ENCODE measurements at places on chromosomes 7 and 10.

DNA sequence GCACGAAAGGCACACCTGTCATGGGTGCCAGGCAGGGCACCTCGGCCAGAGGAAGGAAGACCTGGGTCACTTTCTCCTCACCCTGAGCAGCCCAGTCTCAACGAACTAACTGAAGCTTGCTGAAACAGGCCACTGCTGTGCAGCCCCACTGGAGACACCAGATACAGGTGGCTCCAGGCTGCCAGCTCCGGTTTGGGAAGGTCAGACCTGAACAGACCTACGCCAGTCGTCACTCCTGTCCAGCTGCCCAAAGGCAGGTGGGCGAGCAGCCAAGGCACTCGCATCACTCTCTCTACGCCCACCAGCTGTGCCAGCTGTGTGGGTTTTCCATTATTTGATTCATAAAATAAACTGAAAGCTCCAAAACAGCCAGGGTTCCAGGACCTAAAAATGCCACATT, 256.1 kb downstream of the ZMYND11 start:
- no peak for DNase-seq

GRCh38 chr7:98418271-98418635, 17.4 kb upstream of the BAIAP2L1 start:
- no peak for DNase-seq

- peak; percentile 38 for DNase-seq
These were observed 45.1 kb upstream of the LYZL1 start for GRCh38 chr10:29243750-29244149.

DNA sequence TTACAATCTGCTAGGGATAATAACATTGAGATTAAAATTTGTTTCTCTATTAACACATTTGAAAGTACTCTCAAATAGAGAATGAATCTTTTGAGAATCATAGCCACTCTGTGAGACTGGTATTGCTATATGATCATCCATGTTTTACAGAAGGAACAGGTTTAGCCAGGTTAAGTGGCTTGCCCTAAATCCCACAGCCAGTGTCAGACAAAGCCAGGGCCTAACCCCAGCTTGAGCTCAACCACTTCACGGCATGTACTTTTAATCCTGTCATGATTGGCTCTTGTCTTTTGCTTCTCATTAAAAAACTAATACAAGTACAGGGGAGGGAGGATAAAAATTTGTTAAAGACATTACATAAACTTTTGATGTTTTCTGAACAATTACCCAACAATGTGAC, 3.8 kb upstream of the ZNRF2 start:
- no peak for DNase-seq

DNA sequence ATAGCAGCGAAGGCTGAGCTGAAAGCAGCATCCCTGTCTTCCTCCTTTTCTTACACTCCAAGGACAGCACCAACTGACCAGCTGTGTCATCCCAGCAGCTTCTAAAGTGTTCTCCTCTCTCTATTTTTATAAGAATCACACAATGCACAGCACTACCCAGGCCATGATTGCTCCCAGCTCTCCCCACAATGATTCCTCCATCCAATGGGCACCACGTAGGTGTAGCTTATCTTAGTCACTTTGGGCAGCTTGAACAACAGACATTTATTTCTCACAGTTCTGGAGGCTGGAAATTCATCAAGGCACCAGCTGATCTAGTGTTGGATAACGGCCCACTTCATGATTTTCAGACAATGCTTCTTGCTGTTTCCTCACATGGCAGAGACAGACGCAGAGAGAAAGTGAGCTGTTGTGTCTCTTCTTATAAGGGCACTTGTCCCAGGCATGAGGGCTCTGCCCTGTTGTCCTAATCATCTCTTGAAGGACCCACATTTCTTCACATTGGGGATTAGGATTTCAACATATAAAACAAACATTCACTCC, 92.0 kb upstream of the CDC14C start:
- no peak for DNase-seq

DNA sequence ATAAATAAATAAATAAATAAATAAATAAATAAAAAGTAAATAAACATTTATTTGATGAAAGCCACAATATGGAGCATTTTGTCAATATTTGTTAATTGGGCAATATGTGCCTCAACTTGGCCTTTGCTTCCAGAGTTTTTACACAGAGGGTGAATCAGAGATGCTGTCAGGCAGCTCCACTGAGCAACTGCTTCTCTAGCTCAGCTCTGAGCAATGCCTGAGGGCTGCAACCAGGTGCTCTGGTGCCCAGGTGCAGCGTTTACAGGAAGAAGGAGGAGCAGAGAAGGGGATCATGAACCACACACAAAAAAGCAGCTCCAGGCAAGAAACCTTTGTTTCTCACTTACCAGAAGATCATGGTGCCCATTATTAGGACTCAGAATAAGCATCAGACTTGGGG, 876.2 kb upstream of the AUTS2 start:
- DNase-seq = no peak

GRCh38 chr7:131735101-131735500, 178.7 kb upstream of the PODXL start:
- DNase-seq = no peak

- no peak for DNase-seq
These were observed 2.7 kb downstream of the OPN4 start for GRCh38 chr10:86657011-86657395.

DNA sequence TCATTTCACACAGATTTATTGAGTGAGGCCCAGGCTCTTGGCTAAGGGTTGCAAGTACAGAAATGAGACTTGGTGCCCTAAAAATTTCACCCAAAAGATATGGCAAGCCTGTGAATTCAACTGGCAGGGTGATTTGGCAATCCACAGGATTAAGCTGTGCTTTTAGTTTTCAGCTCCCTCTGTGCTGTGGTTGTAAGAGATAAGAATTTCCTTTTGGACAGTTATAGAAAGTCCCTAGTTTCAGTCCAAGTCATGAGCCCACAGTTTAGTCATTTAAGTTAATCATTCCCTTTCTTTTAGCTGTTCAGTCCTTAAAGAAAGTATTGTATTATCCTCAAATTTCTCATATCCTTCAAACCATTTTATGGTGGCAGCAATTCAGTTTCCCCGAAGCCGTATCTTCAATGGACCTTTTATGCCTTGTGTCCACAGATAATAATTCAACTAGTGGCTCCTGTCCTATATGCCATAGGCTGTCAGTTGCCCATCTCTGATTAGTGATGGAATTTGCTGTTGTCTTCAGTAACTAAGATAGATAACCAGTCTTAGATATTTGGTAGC, 73.4 kb upstream of the NAMPT start:
- DNase-seq = no peak

DNA sequence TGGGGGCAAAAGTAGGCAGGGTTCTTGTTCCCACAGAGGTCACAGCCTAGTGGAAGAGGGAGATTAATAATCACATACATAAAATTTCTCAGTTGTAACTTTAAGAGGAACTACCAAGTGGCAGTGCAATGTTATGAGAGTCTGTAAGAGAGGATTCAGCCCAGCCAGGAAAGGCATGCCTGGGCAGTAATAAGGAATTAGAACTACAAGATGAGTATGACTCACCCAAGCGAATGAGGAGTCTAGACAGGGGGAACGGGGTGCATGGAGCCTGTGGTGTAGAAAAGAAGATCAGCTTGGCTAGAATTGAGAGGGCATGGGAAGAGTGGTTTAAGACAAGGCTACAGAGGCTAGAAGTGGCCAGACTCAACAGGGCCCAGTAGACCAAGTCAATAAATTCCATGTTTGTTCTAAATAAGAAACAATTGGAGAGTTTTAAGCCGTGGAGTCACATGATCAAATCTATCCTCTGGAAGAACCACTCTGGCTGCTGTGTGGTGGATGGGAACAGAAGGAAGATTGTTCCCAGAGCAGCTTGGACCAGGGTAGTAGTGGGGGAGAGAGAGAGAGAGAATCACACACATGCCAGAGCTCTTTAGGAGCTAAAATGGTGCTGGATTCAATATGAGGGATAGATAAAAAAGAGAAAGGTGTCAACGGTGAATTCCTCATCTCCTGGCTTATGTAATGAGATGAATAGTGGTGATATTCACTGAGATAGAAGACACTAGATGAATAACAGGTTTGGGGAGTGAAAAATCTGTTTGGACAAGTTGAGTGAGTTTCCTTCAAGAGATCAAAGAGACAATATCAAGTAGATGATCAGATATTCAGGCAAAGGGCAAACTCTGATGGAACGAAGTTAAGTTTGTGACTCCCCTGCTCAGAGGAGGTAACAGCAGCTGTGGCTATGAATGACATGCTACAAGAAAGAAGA, 265.1 kb downstream of the FGFR2 start:
- no peak for DNase-seq

DNA sequence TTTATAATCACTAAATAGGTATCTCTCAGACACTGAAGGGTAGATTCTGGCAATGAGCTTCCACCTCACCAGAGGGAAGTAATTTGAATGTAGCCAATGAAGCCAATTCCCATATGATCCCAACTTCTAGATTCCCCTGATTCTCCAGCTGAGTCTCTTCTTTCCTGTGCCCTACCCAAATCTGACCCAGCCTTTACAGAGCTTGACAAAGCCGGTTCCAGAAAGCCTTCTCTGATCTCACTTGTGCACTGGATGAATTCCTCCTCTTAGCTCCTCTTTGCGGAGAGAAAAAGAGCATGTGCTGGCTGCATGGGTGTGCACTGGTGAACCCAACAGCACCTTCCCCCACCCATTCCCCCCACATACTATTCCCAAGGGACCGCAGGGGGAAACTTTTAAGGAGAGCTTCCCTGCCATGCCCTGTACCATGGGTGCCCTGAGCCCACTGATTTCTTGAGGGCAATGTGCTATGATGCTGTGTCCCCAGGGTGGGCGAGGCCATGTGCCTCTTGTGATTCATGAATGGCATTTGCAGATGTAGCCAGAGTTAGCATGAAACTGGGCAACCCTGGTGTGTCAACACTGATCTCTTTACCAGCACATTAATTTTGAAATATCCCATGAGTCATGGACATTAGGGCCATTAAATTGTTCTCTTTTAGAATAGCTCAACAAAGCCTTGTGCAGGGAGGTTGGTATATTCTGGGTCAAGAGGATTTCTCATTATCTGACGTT, 50.4 kb upstream of the PLEKHA1 start:
- no peak for DNase-seq

GRCh38 chr10:13700473-13701144, 113.8 kb downstream of the PRPF18 start:
- no peak for DNase-seq

DNA sequence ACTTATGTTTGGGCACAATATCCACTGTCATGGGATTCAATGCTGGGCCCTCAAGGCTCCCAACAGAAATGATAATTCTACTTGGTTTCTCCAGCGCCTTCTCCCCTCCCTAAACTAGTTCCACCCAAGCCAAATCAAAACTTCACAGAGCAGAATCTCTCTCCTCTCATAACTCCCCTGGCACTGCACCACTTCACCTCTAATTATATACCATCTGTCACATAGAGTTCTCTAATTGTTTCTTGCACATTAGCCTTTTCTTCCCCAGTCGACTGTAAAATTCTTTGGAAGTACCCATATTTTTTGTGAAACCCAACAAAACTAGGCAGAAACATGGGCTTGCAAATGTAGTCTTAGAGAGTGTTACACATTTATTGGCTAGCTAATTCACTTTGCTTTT, 8.1 kb downstream of the SGMS1 start:
- DNase-seq = no peak

DNA sequence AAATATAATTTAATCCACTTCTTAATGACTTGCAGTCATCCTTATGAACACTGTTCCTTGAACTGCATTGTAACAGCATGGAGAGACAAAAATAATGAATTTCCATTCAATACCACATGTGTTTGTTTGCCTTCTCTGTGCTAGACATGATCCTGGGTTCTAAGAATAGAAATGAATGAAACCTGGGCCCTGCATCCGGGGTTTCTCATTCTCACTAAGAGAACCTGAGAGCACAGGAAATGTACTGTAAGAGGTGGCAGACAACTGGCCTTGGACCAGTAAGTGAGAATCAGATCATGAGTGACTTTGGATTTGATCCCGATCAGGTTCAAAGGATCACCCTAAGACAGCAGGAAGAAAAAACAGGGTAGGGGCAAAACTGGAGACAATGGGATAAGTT, 37.2 kb upstream of the CUL1 start:
- no peak for DNase-seq
